Mammary epithelial cell (primary cell): ENCODE measurements at places on chromosomes 5 and 9.

DNA sequence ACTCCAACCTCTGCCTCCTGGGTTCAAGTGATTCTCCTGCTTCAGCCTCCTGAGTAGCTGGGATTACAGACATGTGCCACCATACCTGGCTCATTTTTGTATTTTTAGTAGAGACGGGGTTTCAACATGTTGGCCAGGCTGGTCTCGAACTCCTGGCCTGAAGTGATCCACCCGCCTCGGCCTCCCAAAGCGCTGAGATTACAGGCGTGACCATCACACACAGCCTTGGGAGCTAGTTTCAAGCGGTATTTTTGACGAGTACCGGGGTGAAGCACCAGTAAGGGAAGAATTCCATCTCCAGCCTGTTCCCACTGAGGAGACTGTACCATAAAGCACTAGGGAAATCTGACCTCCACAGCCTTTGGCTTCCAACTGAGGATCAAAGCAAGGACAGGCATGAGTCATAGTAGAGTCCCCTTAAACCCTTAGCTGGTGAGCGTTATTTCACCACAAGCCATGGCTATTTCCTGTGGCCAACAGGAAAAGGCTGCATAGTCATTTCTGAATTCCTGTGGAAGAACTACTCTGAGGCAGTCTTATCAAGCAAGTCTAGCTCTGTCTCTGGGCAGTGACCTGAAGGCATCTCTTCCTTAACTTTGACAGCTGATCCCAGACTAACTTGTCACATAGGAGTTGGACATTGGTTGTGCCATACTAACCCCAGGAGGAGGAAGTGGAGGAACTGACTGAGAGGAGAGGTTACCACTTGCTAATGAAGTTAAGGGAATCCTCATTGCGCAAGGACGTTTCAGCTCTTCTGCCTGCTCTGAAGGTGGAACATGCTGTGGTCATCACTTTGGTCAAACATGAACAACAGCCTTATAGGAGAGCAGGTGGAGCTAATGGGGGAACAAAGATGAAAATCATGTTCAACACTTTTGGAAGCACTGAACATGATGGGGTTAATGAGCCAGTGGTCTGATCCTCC lies 85.8 kb upstream of the DMRT1 start:
- peak; percentile 89 for DNase-seq

DNA sequence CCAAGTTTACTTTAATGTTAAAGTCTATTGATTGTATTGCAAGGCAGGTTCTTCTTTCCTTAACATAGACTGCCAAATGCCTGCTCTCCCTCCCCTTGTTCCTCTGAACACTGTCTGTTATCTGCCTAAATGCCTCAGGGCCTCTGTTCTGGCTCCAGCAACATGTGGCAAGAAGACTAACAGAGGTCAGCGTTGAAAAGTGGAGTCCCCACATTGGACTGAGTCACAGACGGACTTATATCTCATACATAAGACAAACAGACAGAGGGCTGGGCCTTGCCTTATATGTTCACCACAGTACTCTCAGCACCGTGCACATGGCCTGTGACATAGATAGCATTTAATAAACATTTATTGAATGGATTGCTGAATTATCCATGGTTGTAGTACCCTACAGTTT lies 91.4 kb downstream of the TSSK1B start:
- DNase-seq, result peak; percentile 62

- peak; percentile 47 for DNase-seq
These were observed 186.4 kb downstream of the CDK5RAP2 start for GRCh38 chr9:120393386-120394057.

DNA sequence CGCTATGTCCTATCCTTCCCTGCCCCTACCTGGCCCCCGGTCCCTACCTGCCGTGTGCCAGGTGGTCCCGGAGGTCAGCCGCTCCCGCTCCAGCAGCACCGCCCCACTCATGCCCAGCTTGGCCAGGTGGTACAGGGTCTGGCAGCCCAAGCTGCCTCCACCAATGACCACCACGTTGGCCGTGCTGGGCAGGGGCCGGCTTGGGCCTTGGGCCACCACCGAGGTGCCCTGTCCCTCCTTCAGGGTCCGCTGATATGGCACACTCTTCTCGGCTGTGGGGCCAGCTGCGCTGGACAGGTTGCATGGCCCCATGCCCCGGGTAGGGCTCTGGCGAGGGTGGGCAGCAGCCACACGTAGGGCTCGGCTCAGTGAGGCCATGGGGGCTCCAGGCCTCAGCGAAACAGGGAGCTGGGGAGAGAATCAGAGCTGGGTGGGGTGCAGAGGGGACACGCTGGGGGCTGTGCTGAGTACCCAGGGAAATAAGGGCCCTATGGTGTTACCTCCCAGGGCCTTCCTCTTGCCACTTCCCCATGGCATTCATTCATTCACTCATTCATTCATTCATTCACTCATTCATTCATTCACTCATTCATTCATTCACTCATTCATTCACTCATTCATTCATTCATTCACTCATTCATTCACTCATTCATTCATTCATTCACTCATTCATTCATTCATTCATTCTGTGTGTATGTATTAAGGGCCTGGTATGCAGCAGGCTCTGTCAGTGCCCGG lies 4.2 kb downstream of the SARDH start:
- DNase-seq, result no peak

DNA sequence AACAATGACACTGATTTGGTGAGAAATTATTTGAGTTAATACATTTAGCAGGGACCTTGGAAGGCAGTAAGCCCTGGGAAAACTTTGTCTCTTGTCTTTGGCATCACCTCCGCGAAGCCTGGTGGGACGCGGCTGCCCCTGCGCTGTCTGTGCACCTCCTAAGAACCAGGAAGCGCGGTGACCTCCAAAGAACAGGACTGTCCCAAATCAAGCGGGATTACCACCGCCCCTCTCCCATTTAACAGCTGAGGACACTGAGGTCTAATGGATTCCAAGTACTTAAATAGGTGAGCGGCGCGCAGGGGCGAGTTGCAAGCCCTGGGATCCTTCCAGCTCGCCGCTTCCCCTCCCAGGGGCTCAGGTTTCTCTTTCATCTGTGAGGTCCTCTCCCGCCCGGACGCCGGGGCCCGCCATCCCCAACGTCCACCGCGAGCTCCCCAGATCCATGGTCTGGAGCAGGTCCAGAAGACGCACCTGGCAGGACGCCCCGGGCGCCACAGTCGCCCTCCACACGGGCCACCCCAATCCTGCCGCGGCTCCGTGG lies 432 bp downstream of the STARD4 start:
- no peak for DNase-seq

DNA sequence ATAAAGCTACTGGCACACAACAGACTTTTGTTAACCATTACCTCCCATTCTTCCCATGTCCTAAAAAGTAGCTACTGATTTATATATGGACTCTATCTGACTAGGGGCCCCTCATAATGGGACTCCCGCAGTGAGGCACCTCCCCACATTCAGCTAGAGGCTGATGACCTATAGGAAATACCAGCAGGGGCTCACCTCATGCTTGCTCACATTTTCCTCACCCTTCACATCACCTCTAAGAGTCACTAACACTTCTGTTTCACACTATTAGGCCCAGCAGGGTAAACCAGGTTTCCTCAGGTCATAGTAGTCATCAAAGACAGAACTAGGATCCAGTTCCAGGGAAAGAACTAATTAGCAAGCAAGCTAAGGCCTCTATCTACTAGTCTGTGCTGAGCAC lies 60.7 kb downstream of the PRELID2 start:
- no peak for DNase-seq

- no peak for DNase-seq
These were observed 303.2 kb downstream of the PRR16 start for GRCh38 chr5:120767178-120767820.
